Progenitor cell of endocrine pancreas (in vitro differentiated cells): ENCODE measurements at places on chromosomes 2 and 18. TPM values are rescaled to one million over a fixed set of nuclear protein-coding genes. Genes with fewer than 3 reads are reported as not detected.
A peak's percentile ranks its signal among the peaks of the same experiment; 100 is the strongest.

MEP1B gene
- total RNA-seq: not detected in 2 replicates

GRCh38 chr18:27614951-27615844 is 430.1 kb upstream of the CHST9 start:
- no peak overlapping the region for H3K27ac ChIP-seq
- no peaks in the 10 kb centered on the region for H3K27me3 ChIP-seq
- H3K4me1 ChIP-seq: peaks cover 20% of the 10 kb centered on the region

DNA sequence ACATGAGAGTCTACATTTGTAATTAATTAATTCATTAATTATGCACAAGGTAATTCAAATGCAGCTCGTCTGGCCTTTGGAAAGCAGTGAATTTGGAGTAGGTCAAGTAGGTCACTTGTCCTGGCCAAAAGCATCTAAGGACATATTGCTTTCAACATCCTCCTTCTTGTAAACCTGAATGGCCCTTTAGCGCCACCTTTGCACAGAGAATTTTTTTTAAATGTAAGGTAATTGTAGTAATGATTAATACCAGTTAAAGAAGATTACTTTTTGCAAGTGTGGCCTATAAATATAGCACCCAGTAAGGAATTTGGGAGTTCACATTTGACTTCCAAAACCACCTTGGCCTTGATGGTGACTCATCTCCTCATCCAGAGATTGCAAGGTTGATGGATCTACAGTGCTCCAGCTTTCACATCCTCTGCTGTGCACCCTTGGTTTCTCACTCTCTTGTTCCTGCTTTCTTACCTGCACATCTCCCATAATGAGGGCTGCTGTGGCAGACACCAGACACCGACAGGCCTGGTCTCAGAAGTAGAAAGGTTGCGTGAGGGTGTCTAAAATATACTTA is 481.7 kb downstream of the TGIF1 start:
- H3K36me3 ChIP-seq: no peaks in the 10 kb centered on the region
- no peaks in the 10 kb centered on the region for H3K4me1 ChIP-seq
- H3K4me3 ChIP-seq: no peak overlapping the region
- no peak overlapping the region for H3K27ac ChIP-seq
- H3K27me3 ChIP-seq: no peaks in the 10 kb centered on the region
- DNase-seq: no peak

SLC4A3 gene
- 17.0 and 19.7 TPM in 2 replicates for total RNA-seq

DNA sequence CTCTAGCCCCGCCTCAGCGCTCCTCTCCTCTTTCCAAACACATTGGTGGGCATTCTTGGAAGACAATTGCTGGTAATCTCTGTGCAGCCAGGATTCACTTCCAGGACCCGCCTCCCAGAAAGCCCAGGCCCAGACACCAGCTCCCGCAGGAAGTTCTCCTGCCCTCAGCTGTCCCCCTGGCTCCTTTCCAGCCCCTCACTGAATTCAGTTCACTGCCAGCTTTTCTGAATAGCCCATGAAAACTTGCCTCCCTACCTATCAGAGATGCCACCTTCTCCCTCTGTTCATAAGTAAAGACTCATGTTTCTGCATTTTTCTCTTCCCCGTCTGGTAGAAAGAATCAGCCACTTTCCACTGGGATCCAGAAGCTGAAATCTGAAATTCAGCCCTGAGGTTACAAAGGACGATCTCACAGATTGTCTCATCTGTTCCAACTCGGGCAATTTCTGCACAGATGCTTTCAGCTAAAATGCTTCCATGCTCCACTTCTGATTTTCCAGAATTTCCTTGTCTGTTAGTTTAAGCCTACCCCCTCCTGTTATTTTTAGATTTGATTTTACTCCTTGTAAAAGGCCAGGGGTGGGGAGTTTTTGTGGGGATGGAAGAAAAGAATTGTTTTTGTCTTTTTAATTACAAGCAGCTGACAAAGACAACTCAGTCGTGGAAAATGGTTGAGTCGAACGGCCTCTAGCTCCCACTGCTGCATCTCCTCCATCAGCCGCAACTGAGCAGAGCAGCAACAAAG is 98.1 kb downstream of the SP3 start:
- H3K27ac ChIP-seq: no peak overlapping the region
- no peak for DNase-seq
- H3K4me3 ChIP-seq: no peak overlapping the region
- H3K27me3 ChIP-seq: peaks cover 24% of the 10 kb centered on the region
- no peaks in the 10 kb centered on the region for H3K4me1 ChIP-seq

- peak; percentile 22 for DNase-seq
- peaks cover 23% of the 10 kb centered on the region for H3K27me3 ChIP-seq
- H3K4me1 ChIP-seq: no peaks in the 10 kb centered on the region
- no peak within 1 kb of the TSS for H3K27ac ChIP-seq
- no peaks in the 10 kb centered on the region for H3K36me3 ChIP-seq
- H3K4me3 ChIP-seq: peak within 1 kb of the TSS; percentile 46
Observed at GRCh38 chr2:74648009-74648443, at the start of gene M1AP. TSS of gene M1AP (minus strand) at chr2:74648330. CDS start at chr2:74640275, 8,055 bp downstream.

GRCh38 chr2:144466637-144467036 is 53.3 kb downstream of the ZEB2 start:
- H3K36me3 ChIP-seq: no peaks in the 10 kb centered on the region
- no peak for DNase-seq
- peaks cover 3% of the 10 kb centered on the region for H3K4me1 ChIP-seq
- H3K4me3 ChIP-seq: no peak overlapping the region
- peaks cover 26% of the 10 kb centered on the region for H3K27me3 ChIP-seq
- no peak overlapping the region for H3K27ac ChIP-seq

DNA sequence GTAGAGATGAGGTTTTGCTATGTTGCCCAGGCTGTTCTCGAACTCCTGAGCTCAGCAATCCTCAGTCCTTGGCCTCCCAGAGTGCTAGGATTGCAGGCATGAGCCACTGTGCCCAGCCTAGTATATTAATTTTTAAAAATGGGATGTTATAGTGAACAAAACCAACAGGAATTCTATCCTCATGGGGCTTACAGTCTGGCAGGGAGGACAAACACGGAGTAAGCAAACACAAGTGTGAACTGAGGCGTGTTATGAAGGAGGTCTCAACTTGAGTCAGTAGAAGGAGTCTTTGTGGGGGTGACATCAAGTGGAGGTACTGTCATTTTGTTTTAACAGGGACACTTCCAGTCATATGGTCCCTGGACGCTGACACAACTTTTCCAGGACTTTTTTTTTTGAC is 33.1 kb downstream of the EMILIN2 start:
- H3K4me1 ChIP-seq: peaks cover 4% of the 10 kb centered on the region
- no peaks in the 10 kb centered on the region for H3K36me3 ChIP-seq
- no peak overlapping the region for H3K4me3 ChIP-seq
- no peak for DNase-seq
- H3K27me3 ChIP-seq: peaks cover 6% of the 10 kb centered on the region

- H3K36me3 ChIP-seq: peaks cover 17% of the 10 kb centered on the region
- H3K27me3 ChIP-seq: no peaks in the 10 kb centered on the region
- no peak for DNase-seq
- H3K4me1 ChIP-seq: no peaks in the 10 kb centered on the region
Observed at GRCh38 chr2:65081232-65081685, 25.0 kb downstream of the CEP68 start.

GRCh38 chr2:100013892-100014677 is 128.3 kb downstream of the AFF3 start:
- no peak overlapping the region for H3K4me3 ChIP-seq
- no peak for DNase-seq
- no peaks in the 10 kb centered on the region for H3K4me1 ChIP-seq

DNA sequence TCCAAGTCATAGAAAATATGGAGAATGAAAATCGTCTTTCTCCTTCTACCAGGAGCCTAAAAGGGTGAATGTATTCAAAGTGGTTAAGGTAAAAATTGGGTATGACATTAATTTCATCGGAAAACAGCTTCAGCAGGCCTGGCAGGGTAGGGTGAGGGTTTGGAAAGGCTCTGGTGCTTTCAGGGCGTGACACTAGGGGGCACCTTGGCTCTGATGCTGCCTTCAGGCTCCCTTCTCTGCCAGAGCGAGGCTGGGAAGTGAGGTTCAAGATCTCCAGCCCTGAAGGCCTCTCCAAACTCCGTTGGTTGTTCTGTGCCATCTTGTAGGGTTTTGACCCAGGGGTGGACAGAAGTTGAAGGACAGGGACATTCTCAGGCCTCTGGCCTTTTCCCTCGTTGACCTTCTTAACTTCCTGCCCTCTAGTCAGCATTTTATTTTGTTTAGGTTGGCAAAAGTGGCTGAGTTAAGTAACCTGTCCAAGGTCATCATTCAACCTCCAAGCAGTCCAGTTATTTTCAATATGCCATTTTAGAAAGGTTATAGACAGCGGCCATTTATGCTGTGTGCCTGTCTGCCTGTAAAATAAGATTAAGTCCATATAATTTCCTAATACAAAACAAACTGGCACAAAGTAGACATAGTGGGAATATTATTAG is 40.3 kb downstream of the EML6 start:
- H3K27me3 ChIP-seq: no peaks in the 10 kb centered on the region
- H3K36me3 ChIP-seq: no peaks in the 10 kb centered on the region
- no peak for DNase-seq
- no peaks in the 10 kb centered on the region for H3K4me1 ChIP-seq
- H3K27ac ChIP-seq: no peak overlapping the region
- no peak overlapping the region for H3K4me3 ChIP-seq

- peaks cover 41% of the 10 kb centered on the region for H3K36me3 ChIP-seq
- H3K4me1 ChIP-seq: no peaks in the 10 kb centered on the region
Observed at GRCh38 chr18:49447810-49448745, 12.4 kb downstream of the DYM start.

- peaks cover 5% of the 10 kb centered on the region for H3K4me1 ChIP-seq
- H3K27me3 ChIP-seq: peaks cover 38% of the 10 kb centered on the region
- peak; percentile 37 for DNase-seq
- H3K27ac ChIP-seq: peak overlapping the region; percentile 37
Observed at GRCh38 chr2:71466301-71467179, 13.2 kb downstream of the DYSF start.

- no peak overlapping the region for H3K27ac ChIP-seq
- H3K36me3 ChIP-seq: no peaks in the 10 kb centered on the region
- no peak for DNase-seq
- H3K27me3 ChIP-seq: peaks cover 10% of the 10 kb centered on the region
- peaks cover 17% of the 10 kb centered on the region for H3K4me1 ChIP-seq
Observed at GRCh38 chr18:11496526-11497172, 112.7 kb upstream of the SLC35G4 start.

EFEMP1 gene
- total RNA-seq: 37.6 and 43.9 TPM in 2 replicates

GPR17 gene
- not detected in 2 replicates for total RNA-seq

NTSR2 gene
- total RNA-seq: not detected in 2 replicates

LHCGR gene
- not detected in 2 replicates for total RNA-seq

DNA sequence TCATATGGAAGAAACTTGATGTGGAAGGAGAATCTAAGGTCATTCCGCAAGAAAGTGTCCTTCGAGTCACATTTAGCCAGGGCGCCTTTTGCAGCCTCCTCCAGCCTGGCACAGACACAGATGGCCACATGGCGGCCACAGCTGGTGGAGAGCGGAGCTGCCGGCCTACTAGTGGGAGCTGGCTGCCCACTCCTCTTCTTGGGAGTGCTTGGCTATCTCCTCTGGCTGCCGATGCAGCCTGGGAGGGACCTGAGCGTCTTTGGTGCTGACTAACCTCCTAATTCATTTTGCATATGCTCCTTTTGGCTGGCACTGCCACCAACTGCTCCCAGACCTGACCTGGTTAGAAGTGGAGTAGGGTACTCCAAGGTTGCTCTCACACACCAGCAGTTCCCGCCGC is 199.3 kb upstream of the MYT1L start:
- no peaks in the 10 kb centered on the region for H3K36me3 ChIP-seq
- peaks cover 4% of the 10 kb centered on the region for H3K4me1 ChIP-seq
- no peak overlapping the region for H3K4me3 ChIP-seq
- no peak overlapping the region for H3K27ac ChIP-seq
- DNase-seq: no peak

DNA sequence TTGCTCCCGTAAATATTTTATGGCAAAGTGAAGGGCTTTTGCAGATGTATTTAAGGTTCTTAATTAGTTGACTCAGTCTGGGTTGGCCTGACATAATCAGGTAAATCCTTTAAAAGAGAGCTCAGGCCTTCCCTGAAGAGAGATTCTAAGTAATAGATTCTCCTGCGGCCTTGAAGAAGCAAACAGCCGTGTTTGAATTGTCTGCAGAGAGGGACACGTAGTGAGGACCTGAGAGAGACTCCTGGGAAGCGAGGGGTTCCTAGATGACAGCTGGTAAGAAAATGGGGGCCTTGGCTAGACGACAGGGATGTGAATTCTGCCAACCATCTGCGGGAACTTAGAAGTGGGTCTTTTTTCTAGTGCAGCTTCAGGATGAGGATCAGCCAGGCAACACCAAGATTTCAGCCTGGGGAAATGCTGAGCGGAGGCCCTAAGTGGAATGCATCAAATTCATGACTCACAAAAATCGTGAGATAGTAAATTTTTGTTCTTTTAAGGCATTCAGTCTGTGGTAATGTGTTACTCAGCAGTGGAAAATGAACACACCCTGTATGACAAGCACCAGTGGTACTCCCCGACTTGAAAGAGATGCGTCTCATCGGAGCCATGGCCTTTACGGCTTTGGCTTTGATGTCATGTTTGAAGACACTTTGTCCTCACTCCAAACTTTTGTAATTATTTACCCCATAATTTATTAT is 62.1 kb upstream of the SMIM21 start:
- H3K36me3 ChIP-seq: no peaks in the 10 kb centered on the region
- no peak for DNase-seq
- peaks cover 3% of the 10 kb centered on the region for H3K4me1 ChIP-seq
- H3K27ac ChIP-seq: no peak overlapping the region
- no peak overlapping the region for H3K4me3 ChIP-seq

BCL2L11 gene
- 24.2 and 27.7 TPM in 2 replicates for total RNA-seq

DNA sequence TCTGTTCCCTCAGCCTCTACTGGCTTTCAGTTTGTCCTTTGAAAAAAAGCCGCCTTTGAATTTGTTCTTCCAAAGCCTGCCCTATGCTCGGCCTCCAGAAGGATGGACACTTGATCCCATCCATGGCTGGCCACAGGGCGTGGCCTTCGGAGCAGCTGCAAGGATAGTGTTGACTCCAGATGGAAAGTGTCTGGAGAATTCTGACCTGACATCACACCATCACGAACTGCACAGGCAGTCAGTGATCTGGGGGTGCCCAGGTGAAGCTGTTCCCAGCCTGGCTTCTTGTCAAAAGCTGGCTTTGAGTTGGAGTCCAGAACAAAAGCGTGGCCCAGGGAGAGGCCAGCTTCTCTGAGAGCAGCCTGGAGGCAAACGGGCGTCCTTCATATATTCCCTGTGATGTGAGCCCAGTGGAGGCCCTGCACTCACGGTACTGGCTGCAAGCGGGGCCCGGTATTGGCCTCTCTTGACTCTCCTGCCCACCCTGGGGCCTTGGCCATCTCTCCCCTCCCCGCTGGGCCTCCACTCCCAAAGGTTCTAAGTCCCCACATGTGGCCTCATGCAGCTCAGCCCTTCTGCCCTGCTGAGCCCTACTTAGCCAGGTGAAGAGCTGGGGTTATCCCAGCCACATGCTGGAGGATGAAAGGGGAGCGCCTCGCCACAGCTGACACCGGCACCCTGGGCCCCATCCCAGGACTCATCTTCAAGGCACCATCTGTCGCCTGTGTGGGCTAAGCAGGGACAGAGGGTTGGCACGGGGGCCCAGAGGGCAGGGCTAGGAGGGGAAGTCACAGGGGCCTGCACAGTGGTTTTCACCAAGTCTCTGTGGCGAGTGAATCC is 20.4 kb upstream of the ATOH8 start:
- H3K27me3 ChIP-seq: peaks cover 29% of the 10 kb centered on the region
- no peak overlapping the region for H3K4me3 ChIP-seq
- no peaks in the 10 kb centered on the region for H3K36me3 ChIP-seq
- no peaks in the 10 kb centered on the region for H3K4me1 ChIP-seq
